Breast epithelium (tissue), 4 donors: ENCODE measurements at places on chromosomes 7 and 10.

DNA sequence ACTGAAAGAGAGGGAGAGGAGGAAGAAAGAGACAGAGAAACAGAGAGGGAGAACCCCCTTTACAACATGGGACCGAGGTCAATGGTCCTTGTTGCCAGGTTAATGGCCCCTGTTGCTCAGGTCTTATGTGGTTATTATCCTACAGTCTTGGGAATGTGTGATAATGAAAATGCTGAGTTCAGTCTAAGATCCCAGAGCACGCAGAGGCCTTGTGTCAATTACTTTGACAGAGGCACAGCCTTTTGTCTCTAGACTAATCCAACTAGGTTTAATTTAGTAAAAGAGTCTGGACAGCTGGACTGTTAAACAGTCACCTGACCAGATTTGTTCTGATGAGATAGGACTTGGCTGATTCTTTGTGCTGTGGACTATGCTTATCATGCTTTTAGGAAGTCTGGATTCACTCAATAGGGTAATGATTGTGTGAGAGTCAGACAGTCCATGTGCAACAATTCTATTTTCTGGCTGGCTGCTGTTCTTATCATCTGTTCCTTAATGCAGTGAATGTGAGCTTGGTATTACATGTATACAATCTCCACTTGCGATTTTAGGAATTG lies 157.4 kb upstream of the MAGI2 start:
- no peak overlapping the region for H3K27ac ChIP-seq
- no peaks in the 10 kb centered on the region for H3K27me3 ChIP-seq
- H3K4me3 ChIP-seq = no peak overlapping the region
- no peak for DNase-seq
- peaks cover 6% of the 10 kb centered on the region for H3K36me3 ChIP-seq

DNA sequence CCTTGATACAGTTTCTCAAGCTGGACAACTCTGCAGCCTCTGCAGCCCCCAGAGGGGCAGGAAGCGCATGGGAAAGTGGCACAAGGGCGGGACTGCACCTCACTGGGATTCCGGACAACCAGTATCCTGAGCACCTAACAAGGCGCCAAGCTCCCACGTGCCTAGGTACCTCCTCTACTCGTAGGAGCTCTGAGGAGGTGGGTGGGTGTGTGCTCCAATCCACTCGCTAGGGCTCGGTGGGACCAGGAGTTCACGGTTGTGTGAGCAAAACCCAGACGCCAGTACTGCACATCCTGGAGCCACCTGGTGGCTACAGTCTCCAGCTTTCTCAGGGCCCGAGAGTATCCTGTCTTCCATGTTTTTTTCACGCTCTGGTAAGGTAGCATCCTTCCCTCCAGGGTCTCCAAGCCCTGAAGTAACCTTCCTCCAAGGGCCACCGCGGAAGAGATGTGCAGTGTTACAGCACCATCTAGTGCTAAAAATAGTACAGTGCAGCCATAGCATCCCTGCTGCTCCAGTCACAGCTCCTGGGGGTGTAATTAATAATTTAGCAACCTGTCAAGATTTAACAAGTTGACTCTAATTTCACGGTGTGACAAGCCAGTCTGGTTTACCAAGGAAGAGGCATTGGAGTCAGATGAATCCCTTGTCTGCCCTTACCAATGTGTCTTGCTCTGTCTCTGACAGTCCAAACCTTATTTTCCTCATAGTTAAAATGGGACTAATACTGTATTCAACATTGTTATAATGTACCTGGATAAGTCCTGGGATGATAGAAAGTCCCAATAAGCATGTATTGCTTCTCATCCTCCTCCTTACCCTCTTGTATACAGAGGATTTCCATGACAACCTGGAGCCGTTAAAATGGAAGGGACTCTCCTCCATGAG lies 70.4 kb downstream of the HERPUD2 start:
- H3K4me3 ChIP-seq = no peak overlapping the region
- H3K27me3 ChIP-seq = no peaks in the 10 kb centered on the region
- DNase-seq = no peak
- H3K36me3 ChIP-seq = no peaks in the 10 kb centered on the region
- H3K27ac ChIP-seq = no peak overlapping the region

DNA sequence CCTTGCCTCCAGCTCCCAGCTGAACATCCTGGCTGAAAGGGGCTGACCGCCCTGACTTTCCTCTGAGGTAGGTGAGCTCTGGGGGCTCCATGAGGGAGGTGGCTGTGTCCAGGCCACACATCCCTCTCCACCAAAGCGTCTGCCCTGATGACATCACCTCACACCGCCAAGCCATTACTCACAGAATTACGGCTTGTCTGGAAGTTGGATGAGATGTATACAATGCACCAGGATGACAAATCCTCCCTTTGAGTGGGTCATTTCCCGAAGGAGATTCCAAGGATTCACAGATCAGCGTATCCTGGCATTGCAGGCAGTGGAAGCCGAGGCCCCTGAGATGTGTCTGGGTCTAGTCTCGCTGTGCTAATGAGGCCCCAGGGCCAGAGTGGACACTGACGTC lies 15.1 kb upstream of the RET start:
- no peak for DNase-seq
- no peaks in the 10 kb centered on the region for H3K4me1 ChIP-seq
- no peaks in the 10 kb centered on the region for H3K27me3 ChIP-seq
- H3K4me3 ChIP-seq = no peak overlapping the region
- H3K27ac ChIP-seq = no peak overlapping the region
- H3K36me3 ChIP-seq = no peaks in the 10 kb centered on the region

DNA sequence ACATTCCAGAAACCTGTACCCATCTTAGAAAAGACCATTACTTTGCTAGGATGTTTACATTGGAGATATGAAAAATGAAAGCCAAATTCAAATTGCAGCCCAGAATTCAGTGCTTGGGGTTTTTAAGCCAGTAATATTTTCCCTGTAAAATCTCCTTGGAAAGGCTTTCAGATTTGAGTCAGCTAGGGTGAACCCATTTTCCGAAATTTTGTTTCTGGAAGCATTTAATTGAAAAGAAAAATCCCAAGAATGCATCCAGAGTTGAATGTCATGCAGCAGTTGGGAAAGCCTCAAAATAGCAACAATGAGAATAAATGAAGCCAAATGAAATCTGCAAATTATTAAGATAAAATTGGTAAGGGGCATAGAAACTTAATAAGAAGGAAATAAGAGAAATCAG lies 106.4 kb downstream of the BMPER start:
- no peak overlapping the region for H3K4me3 ChIP-seq
- no peak for DNase-seq
- H3K36me3 ChIP-seq = no peaks in the 10 kb centered on the region
- H3K27ac ChIP-seq = no peak overlapping the region
- H3K27me3 ChIP-seq = no peaks in the 10 kb centered on the region

GRCh38 chr10:122835908-122836307 lies 9.7 kb downstream of the CUZD1 start:
- no peaks in the 10 kb centered on the region for H3K27me3 ChIP-seq
- no peak overlapping the region for H3K4me3 ChIP-seq
- no peaks in the 10 kb centered on the region for H3K4me1 ChIP-seq
- no peaks in the 10 kb centered on the region for H3K36me3 ChIP-seq

DNA sequence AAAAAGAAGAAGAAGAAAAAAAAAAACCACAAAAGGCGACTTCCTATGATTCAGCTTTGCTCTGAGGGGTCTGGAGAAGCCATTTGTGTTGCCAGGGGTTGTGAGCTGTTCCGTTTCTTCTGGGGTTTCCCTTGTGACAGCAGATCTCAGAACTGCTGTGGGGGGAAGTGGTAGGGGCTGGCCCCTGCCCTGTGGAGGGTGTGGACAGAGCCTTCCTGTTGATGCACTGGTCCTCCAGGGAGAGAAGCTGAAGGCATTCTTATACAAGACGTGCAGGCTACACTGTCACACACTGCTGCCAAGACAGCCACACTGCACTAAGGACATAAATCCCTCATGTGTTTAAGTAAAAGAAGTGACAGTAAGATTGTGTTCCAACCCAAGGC lies 17.3 kb upstream of the CSGALNACT2 start:
- H3K4me3 ChIP-seq = no peak overlapping the region
- no peaks in the 10 kb centered on the region for H3K36me3 ChIP-seq
- no peak for DNase-seq
- no peaks in the 10 kb centered on the region for H3K4me1 ChIP-seq
- no peaks in the 10 kb centered on the region for H3K27me3 ChIP-seq
- H3K27ac ChIP-seq = no peak overlapping the region

DNA sequence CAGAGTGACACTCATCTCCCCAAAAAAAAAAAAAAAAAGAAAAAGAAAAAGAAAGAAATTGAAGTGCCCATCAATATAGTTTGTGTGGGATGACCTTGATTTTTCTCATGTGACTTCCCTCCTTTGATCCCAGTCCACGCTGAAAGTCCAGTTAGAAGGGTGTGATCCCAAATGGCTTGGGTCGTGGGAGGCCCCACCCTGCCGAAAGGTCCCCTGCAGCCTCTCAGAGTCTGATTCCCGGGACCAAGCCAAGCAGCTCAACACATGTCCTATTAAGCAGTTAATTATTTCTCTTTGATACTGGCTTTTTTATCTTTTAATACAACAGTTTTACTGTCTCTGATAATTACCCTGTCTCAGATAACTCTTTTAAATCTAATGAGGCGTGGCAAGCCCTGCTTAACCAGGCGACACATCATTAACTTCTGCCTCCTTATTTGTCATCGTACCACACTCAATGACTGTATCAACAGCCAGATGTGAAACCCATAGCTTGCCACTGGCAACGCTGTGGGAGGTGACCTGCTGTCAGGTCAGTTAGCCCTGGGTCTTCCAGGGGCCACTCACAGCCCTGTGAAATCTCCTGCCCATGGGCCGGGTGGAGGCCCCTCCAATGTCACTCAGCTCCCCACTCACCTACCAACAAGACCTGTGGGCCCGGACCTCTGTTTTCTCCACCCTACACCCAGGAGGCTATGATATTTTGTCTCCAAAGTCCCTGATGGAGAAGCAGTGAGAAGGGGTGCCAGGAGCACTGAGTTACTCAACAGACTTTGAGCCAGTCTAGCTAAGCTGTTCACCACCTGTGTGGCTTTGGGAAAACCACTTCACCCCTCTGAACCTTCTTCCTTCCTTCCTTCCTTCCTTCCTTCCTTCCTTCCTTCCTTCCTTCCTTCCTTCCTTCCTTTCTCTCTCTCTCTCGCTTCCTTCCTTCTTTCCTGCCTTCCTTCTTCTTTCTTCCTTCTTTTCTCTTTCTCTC lies 110.0 kb upstream of the SFMBT2 start:
- H3K27me3 ChIP-seq = no peaks in the 10 kb centered on the region
- no peak overlapping the region for H3K4me3 ChIP-seq
- H3K36me3 ChIP-seq = no peaks in the 10 kb centered on the region
- H3K4me1 ChIP-seq = no peaks in the 10 kb centered on the region
- no peak overlapping the region for H3K27ac ChIP-seq

GRCh38 chr7:44184873-44185446 lies 4.3 kb downstream of the GCK start:
- H3K4me1 ChIP-seq = no peaks in the 10 kb centered on the region
- DNase-seq = no peak
- H3K36me3 ChIP-seq = no peaks in the 10 kb centered on the region
- H3K4me3 ChIP-seq = no peak overlapping the region

DNA sequence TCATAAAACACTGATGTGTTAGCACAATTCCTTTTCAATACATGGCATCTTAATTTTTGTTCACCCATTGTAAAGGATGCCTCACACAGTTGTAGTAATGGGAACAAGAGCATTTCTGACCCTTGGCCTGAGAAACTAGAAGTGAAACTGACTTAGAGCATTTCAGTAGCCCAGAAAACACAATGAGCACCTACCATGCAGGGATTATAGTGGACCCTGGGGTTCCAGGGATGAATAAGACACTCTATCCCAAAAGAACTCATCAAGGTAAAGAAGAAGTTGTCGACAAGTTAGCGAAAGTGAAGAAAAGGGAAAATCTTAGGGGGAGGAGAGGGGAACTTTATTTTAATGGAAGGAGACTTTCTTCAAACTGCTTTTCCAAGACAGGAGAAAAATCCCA lies 125.6 kb downstream of the NT5C2 start:
- DNase-seq = no peak
- H3K4me1 ChIP-seq = no peaks in the 10 kb centered on the region
- no peak overlapping the region for H3K27ac ChIP-seq
- no peak overlapping the region for H3K4me3 ChIP-seq
- H3K27me3 ChIP-seq = no peaks in the 10 kb centered on the region
